ENCODE measurements at places on chromosomes 1 and 21. TPM values are rescaled to one million over a fixed set of nuclear protein-coding genes. Genes with fewer than 3 reads are reported as not detected.

DNA sequence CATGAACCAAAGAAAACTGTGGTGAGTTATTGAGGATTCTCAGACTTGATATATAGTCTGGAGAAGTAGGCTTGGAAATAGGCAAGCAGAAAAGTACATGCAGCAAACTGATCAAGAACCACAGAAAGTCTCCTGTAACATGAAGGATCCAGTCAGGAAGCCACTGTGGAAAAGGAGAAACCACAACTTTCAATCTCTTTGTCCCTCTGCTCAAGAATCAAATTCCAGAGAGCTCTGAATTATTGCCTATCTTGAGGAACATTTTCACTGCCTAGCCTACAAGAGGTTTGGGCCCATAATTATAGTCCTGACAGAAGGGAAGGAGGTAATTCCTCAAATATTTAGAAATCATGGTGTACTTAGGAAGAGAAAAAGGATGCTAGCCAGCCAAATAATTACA, 43.0 kb upstream of the ADAMTS1 start:
- no peak for DNase-seq

DNA sequence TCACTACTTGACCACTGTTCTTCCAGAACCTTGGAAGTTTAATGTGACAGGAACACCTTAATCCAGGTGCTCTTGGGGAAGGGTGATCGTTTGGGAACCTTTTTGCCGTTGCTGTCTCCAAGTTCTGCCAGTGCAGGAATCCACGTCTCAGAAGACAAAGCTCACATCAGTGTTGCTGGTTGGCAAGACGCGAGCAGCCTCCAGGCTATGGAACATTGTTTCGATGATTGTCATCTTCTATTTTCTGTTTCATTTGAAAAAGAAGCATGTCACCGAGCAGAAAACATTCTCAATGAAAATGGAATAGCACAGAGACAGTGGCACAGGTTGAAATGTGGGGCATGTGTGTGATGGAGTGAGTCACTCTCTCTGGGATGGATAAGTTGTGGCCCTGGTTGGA, 11.7 kb downstream of the STUM start:
- DNase-seq: no peak

GRCh38 chr1:61531716-61532115, 193.2 kb downstream of the TM2D1 start:
- DNase-seq: no peak

GRCh38 chr1:224266105-224266914, 63.7 kb downstream of the NVL start:
- no peak for DNase-seq

The MARK1 gene
- 11.7 TPM for polyA plus RNA-seq

Measured in muscle of leg (tissue), 16 donors.